Kidney (tissue), 22 donors: ENCODE measurements at places on chromosomes 16 and 17. TPM values are rescaled to one million over a fixed set of nuclear protein-coding genes. Genes with fewer than 3 reads are reported as not detected.

The SLC35G6 gene
- not detected for total RNA-seq

GRCh38 chr17:17150448-17150800, 55.7 kb downstream of the PLD6 start:
- H3K36me3 ChIP-seq, result peaks cover 54% of the 10 kb centered on the region
- H3K4me3 ChIP-seq, result no peak overlapping the region
- H3K27me3 ChIP-seq, result no peaks in the 10 kb centered on the region
- no peaks in the 10 kb centered on the region for H3K4me1 ChIP-seq
- H3K27ac ChIP-seq, result no peak overlapping the region
- DNase-seq, result no peak

The DNASE1L2 gene
- 0.88 TPM for total RNA-seq

GRCh38 chr17:50765454-50766221, 1.7 kb downstream of the ANKRD40CL start:
- H3K27me3 ChIP-seq, result no peaks in the 10 kb centered on the region
- no peak overlapping the region for H3K27ac ChIP-seq
- no peaks in the 10 kb centered on the region for H3K4me1 ChIP-seq
- H3K4me3 ChIP-seq, result no peak overlapping the region
- no peaks in the 10 kb centered on the region for H3K36me3 ChIP-seq
- no peak for DNase-seq

The PNMT gene
- 8.2 TPM for total RNA-seq

DNA sequence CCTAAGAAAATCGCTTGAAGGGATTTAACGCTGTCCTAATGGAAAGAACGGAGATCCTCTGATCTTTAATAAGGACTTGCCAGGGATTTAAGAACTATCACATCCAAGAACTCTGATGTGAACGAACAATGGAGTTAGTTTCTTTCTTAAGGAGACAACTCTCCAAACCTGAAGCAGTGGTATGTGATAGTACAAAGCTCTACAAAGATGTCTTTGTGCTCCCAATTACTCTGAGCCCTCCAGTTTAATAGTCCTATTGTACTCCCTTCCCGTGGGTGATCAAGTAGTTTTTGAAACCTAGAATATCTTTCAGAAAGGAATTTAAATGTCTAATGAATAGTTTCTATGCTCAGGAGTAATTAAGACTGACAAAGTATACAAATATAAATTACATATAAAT, 123.8 kb downstream of the FTO start:
- H3K27me3 ChIP-seq, result no peaks in the 10 kb centered on the region
- DNase-seq, result no peak
- H3K4me1 ChIP-seq, result no peaks in the 10 kb centered on the region
- no peaks in the 10 kb centered on the region for H3K36me3 ChIP-seq
- no peak overlapping the region for H3K27ac ChIP-seq

DNA sequence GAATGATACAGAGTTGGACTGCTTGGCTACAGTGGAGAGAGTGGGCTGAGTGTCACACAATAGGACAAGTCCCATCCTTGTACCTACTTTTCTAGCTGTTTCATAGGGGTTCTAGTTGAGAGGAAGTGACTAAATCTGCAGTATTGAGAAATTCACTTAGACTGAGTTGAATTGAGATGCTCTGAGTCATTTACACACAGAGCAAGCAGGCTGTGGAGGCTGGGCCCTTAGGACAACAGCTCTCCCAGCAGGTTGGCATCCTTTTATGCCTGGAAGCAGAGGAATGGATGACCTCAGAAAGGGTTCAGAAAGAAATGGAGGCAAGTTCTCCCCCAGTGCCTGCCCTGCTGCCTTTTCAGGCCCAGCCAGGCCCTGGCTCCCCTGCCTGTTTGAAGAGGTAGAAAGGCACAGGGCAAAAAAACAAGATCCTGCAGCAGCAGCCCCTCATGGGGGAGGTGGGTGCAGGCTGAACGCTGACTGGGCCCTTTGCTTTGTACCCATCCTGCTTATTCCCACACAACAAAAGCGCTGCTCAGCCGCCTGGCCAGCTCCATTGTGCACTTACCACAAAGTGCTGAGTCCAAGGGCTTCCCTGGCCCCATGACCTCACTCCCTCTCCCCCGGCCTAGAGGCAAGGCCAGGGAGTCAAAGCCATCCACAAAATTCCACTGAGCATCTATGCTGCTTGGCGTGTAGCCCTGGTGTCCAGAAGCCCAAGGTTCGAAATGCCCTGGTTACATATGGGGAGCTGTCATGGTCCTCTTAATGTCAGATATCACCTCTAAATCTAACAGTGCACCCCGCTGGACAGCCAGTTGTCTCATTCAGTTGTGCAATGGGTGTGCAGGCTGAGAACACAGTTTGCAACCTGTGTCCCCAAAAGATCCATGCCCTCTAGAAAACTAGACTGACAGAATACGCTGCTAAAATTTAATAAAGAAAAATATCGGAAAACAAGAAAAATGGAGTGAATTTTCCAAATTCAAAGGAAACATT, 5.4 kb upstream of the CRYBA1 start:
- no peaks in the 10 kb centered on the region for H3K27me3 ChIP-seq
- no peaks in the 10 kb centered on the region for H3K4me1 ChIP-seq
- H3K4me3 ChIP-seq, result no peak overlapping the region
- H3K36me3 ChIP-seq, result no peaks in the 10 kb centered on the region

DNA sequence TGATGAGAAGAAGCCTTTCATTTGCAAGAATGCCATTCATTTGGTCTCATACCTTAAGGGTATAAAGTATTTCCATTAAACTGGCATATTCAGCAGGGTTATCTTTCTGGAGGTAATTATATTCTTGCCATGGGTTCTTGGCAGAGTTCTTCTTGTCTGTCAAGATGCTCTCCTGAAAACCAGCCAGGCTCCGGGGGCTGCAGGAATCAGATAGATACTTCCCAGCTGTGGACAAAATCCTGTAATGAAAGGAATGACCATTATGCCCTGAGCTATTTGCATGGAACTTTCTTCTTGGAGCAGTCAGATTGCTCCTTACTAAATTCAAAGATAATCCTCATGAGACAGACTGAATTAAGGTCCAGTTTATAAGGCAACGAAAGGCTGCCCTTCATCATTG, 47.0 kb downstream of the COG7 start:
- no peaks in the 10 kb centered on the region for H3K4me1 ChIP-seq
- no peaks in the 10 kb centered on the region for H3K27me3 ChIP-seq
- DNase-seq, result no peak
- no peak overlapping the region for H3K4me3 ChIP-seq
- no peak overlapping the region for H3K27ac ChIP-seq
- H3K36me3 ChIP-seq, result peaks cover 33% of the 10 kb centered on the region

DNA sequence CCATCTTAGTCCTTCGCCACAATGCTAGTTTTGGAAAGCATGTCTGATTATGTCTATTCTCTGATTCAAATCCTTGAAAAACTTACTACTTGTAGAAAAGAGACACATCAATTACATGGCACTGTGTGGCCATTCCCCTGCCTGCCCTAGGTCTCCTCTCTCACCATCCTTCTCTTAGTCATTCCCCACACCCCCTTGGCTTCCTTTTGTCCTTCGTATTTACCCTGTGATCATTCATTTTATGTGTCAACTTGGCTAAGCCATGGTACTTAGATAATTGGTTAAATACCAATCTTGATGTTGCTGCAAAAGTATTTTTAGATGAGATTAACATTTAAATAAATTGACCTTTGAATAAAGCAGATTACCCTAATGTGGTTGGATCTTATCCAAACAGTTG, 122.9 kb upstream of the CDH11 start:
- no peaks in the 10 kb centered on the region for H3K36me3 ChIP-seq
- H3K27ac ChIP-seq, result no peak overlapping the region
- H3K4me3 ChIP-seq, result no peak overlapping the region
- DNase-seq, result no peak
- H3K27me3 ChIP-seq, result no peaks in the 10 kb centered on the region

DNA sequence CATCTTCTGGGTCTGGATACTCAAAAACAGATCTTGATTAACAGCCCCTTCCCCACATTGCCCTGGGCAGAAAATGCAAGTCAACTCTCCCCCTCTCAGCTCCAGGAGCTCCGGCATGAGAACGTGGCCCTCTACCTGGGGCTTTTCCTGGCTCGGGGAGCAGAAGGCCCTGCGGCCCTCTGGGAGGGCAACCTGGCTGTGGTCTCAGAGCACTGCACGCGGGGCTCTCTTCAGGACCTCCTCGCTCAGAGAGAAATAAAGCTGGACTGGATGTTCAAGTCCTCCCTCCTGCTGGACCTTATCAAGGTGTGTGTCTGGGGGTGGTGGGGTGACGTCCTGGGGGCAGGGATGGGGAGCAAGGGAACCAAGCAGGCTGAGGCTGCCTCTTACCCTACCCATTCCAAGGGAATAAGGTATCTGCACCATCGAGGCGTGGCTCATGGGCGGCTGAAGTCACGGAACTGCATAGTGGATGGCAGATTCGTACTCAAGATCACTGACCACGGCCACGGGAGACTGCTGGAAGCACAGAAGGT, 9.7 kb downstream of the GUCY2D start:
- no peaks in the 10 kb centered on the region for H3K27me3 ChIP-seq
- H3K27ac ChIP-seq, result no peak overlapping the region
- H3K4me1 ChIP-seq, result no peaks in the 10 kb centered on the region

The TNFRSF13B gene
- 1.4 TPM for total RNA-seq

DNA sequence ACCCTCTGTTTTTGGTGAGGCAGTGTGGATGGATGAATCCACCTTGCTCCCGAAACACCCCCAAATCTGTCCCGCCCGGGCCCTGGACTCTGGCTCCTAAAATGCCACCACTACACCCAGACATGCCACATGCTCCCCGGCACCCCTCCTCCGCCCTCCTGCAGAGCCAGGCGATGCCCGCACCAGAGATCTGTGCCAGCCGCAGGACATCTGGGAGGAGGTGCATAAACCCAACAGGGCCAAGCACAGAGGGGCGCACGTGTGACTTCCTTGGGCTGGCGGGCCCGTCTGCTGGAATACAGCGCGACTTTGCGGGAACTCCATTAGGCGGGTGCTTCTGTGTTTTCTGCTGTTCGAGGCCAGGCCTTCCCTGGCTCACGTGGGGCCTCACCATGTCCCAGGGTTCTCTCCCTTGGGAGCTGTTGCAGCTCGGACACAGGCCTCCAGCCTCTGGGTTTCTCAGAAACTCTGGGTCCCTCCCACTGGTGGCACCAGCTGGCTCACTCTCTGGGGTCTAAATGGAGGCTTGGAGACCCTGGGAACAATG, 14.1 kb upstream of the ACSF3 start:
- H3K36me3 ChIP-seq, result no peaks in the 10 kb centered on the region
- no peak for DNase-seq
- no peak overlapping the region for H3K4me3 ChIP-seq
- no peak overlapping the region for H3K27ac ChIP-seq

- no peaks in the 10 kb centered on the region for H3K36me3 ChIP-seq
- DNase-seq, result peak; percentile 94
- peak overlapping the region; percentile 46 for H3K4me3 ChIP-seq
- H3K27me3 ChIP-seq, result no peaks in the 10 kb centered on the region
- H3K4me1 ChIP-seq, result no peaks in the 10 kb centered on the region
- H3K27ac ChIP-seq, result peak overlapping the region; percentile 94
These were observed 922 bp upstream of the SLC2A4 start for GRCh38 chr17:7280519-7281073.

- H3K4me3 ChIP-seq, result no peak overlapping the region
- H3K36me3 ChIP-seq, result peaks cover 9% of the 10 kb centered on the region
- DNase-seq, result no peak
- no peaks in the 10 kb centered on the region for H3K4me1 ChIP-seq
- H3K27me3 ChIP-seq, result no peaks in the 10 kb centered on the region
These were observed 81.8 kb downstream of the WDR59 start for GRCh38 chr16:74903120-74903519.

The MPP2 gene
- 1.2 TPM for total RNA-seq

The USP22 gene
- total RNA-seq, result 176 TPM

DNA sequence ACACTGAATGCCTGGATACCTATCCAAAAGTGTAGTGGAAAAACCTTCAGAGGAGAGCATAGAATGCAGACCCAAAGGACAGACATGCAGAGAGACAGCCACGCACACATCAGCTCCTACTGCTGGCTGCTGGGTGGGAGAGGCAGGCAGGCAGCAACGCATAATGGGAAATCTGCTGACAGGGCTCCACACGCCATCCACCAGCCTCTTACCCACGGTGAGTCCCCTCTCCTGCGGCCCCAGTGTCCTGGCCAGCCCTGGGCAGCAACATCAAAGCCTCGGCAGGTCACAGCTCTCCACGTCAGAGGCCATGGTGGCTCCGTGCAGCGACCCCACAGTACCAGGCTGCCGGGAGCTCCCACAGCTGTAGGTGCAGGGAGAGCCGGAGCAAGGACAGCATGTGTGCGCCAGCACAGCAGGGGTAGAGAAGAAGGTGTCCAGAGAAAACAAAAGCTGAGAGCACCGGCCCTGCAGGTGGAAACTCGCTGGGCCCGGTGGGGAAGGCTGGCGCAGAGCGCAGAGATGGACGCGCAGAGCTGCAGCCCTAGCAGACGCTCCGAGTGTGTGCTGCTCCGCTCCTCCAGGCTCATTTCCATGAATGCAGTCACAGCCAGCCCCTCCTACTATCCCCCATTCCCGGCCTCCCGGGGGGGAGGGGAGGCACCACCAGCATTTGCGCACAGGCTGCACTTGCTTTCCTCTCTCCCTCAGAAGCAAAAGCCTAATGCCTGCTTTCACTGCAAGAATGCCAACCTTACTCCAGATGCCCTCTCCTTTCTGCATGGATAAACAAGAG, 58.9 kb downstream of the CYTH1 start:
- peak; percentile 91 for DNase-seq
- H3K27ac ChIP-seq, result no peak overlapping the region
- no peaks in the 10 kb centered on the region for H3K36me3 ChIP-seq
- H3K4me3 ChIP-seq, result peak overlapping the region; percentile 36
- H3K4me1 ChIP-seq, result no peaks in the 10 kb centered on the region
- no peaks in the 10 kb centered on the region for H3K27me3 ChIP-seq

- no peaks in the 10 kb centered on the region for H3K4me1 ChIP-seq
- no peaks in the 10 kb centered on the region for H3K36me3 ChIP-seq
- no peak overlapping the region for H3K27ac ChIP-seq
- no peak for DNase-seq
- no peak overlapping the region for H3K4me3 ChIP-seq
- H3K27me3 ChIP-seq, result no peaks in the 10 kb centered on the region
These were observed 10.2 kb downstream of the RSPRY1 start for GRCh38 chr16:57196286-57196685.

DNA sequence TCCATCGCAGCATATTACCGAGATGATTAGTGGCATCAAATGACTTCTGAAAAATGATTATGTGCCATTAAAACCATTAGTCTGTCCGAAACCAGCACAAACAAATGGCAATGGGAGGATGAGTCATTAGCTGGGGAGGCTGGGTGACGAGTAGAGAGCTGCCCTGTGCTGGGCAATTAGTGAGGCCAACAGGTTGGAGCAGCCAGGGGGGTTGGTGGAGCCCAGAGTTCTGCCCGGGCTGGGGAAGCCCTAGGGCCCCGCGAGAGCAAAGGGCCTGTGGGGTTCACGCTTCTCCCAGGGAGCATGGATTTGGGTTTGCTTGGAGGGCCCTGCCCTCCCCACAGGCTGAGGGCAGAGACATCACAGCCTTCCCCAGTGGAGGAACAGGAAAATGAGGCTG, 152.1 kb upstream of the RPL38 start:
- no peaks in the 10 kb centered on the region for H3K36me3 ChIP-seq
- DNase-seq, result no peak
- H3K4me1 ChIP-seq, result no peaks in the 10 kb centered on the region
- H3K27me3 ChIP-seq, result no peaks in the 10 kb centered on the region
- H3K27ac ChIP-seq, result no peak overlapping the region

- peaks cover 48% of the 10 kb centered on the region for H3K36me3 ChIP-seq
- no peak overlapping the region for H3K27ac ChIP-seq
- no peak overlapping the region for H3K4me3 ChIP-seq
- no peak for DNase-seq
- no peaks in the 10 kb centered on the region for H3K27me3 ChIP-seq
These were observed 27.1 kb downstream of the NXPH3 start for GRCh38 chr17:49602783-49603182.
